ENCODE measurements at places on chromosomes 12 and 14. TPM values are rescaled to one million over a fixed set of nuclear protein-coding genes. Genes with fewer than 3 reads are reported as not detected.

The ENDOU gene
- total RNA-seq: not detected

The NANOG gene
- total RNA-seq: 0.21 TPM

The ASIC1 gene
- 2.7 TPM for total RNA-seq

- no peak for DNase-seq
Measured at GRCh38 chr14:64971943-64972791, at the start of gene RAB15. RAB15 (minus strand) TSS chr14:64972336; CDS start chr14:64972076, 260 bp downstream.

DNA sequence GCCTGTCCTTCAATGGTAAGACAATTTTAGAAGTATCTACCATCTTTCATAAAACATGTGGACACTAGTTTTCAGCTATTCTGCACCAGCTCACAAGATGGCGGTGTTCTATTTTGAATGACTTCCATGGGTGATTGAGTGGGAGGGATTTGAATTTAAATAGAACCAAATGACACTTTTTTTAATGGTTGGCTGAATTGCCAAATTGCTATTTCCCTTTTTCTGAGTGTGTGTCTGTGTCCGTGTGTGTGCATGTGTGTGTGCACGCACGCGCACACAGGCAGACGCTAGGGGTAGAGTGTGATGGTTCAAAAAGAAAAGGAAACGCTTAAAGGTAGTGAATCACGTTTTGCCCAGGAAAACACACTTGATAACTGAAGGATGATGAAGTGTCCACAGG is 362.6 kb downstream of the DAD1 start:
- DNase-seq: no peak

The PLCZ1 gene
- total RNA-seq: not detected

The OR4Q2 gene
- not detected for total RNA-seq

DNA sequence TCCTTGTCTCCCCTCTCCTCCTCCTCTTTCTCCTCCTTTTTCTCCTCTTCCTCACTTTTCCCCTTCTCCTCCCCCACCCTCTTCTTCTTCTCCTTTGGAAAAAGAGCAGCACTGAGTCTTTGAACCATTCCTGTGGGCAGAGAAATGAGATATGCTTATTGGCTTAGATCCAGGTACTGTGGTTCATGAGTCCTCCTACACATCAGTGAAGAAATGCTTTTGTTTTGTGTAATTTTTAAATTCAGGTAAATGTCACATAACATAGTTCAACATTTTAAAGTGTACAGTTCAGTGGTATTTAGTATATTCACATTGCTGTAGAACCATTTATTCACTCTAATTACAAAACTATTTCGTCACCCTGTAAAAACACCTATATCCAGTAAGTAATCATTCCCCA is 402.1 kb downstream of the AACS start:
- DNase-seq: no peak

DNA sequence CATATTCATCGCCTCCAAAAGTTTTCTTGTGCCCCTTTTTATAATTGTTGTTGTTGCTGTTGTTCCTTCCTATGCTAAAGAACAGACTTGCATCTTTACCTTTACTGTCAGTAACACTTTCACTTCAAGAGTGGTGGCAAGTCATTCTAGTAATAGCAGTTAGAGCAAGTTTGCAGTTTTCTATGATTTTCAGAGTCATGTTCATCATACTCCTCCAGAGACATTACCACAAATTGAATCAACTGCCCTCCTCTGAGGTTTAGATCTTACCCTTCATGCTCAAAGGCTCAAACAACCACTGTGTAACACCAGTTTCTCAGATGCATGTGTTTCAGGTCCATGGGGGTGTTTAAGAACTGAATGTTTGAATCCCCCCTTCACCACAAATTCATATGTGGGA is 763.4 kb downstream of the LRFN5 start:
- no peak for DNase-seq

GRCh38 chr12:49923035-49923644 is 19.4 kb upstream of the FAIM2 start:
- no peak for DNase-seq

The VDR gene
- 0.79 TPM for total RNA-seq

- no peak for DNase-seq
Measured at GRCh38 chr14:88559852-88560251, 3.0 kb upstream of the ZC3H14 start.

The RD3L gene
- total RNA-seq: not detected

The MUCL1 gene
- total RNA-seq: not detected

- DNase-seq: no peak
Measured at GRCh38 chr14:95526483-95527386, 8.1 kb upstream of the GLRX5 start.

DNA sequence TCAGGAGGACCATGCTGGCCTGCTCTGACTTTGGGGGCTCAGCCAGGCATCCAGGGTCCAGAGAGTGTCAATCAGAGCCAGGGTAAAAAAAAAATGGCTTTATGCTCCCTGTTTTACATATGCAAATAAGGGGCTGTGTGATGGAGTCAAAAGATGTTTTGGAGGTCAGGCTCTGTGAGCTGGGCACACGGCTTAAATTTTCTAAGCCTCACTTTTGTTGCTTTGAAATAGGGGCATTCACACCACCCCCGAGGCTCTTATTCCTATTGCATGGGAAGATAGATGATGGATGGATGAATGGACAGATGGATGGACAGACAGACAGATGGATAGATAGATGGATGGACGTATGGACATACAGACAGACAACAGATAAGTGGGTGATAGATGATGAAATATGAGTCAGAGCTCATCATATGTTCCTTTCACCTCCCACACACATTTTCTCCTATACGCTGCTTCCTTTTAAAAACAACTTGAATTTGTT is 42.7 kb downstream of the RIN3 start:
- DNase-seq: no peak

- no peak for DNase-seq
Measured at GRCh38 chr12:71410844-71411243, 28.8 kb upstream of the LGR5 start.

The ADCY6 gene
- 30.2 TPM for total RNA-seq

- DNase-seq: peak; percentile 56
Measured at GRCh38 chr12:25585021-25585523, 32.0 kb upstream of the LMNTD1 start.

GRCh38 chr14:89309670-89310177 is 107.3 kb downstream of the FOXN3 start:
- DNase-seq: no peak

The KCNMB4 gene
- total RNA-seq: 9.7 TPM

DNA sequence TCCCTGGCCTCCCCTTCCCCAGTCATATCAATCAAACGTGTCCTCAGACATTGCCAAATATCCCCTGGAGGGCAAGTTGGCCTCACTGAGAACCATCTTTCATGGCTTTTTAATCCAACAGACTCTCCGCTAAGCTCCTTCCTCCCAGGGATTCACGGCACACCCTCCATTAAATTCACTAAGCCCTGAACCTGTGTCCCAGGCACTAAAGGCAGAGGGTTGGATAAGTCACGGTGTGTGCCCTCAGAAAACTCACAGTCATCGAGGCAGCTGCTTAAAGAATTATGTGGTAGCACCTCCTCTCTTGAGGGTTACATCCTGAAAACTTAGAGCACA is 167.1 kb downstream of the PIWIL1 start:
- DNase-seq: no peak

DNA sequence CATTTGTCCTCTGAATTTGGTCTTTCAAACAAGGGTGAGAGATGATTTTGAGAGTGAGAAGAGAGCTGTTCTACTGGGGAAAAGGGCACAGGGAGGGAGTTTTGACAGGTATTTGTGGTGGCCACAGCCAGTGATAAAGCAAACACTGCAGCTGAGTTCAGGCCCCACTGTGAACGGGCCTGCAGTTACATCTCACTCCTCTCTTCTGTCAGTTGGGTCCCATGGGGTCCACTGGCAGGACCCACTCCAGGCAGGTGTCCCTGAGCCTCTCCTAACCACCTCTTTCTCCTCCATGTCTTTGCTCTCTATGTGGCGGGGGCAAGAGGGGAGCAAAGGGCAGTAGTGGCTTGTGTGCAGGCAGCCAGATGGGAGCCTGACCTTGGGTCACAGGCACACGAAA is 294.8 kb downstream of the APAF1 start:
- DNase-seq: no peak

DNA sequence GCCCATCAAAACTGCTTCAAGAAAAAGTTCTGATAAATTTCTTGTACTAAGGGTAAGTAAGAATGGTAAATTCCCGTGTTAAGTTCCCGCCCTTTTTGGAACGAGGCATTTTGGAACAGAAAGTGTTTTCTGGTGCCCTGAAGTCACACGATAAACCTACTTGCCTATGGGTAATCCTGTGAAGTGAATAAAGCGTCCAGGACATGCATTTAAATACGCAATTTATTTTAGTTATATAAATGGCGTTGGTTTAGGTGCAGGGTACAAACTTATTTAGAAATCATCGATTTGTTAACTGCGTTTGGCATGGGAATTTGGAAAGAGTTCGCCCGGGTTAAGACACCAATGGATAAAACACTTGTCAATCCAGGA is 715 bp upstream of the RAP1B start:
- peak; percentile 5 for DNase-seq

DNA sequence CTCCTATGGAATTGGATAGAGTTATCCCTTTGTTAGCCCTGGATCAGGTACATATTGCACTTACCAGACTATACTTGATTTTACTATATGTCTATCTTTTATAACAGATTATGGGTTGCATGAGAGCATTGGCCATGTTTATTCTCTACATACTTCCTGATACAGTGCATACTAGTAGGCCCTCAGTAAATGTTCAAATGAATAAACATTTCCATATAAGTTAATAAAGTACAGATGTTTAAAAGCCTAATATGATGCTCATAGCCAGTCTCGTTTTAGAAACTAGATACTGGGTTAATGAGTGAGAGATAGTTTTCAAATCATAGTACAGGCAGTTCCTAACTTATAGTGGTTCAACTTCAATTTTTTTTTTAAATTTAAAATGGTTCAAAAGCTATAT is 39.5 kb upstream of the TOMM20L start:
- DNase-seq: no peak

The GLIPR1L2 gene
- total RNA-seq: 2.4 TPM

The CD69 gene
- total RNA-seq: 13.7 TPM

GRCh38 chr12:113823016-113823415 is 143.1 kb downstream of the RBM19 start:
- no peak for DNase-seq

DNA sequence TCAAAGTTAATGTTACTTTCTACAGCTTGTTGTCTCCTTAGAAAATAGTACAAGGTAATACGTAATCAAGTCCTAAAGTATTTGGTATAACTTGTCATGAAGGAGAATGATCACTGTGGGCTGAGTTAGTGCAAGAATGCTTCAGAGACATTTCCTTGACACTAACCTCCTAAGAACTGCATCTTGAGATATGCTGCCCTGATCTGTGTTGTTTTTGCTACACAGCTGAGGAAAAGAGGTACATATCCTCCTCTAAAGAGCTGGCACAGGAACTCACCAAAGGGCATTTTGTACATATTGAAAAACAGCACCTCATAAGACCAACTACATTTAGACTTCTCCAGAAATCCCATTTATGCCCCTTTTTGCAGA is 28.7 kb downstream of the RAP1B start:
- DNase-seq: no peak

DNA sequence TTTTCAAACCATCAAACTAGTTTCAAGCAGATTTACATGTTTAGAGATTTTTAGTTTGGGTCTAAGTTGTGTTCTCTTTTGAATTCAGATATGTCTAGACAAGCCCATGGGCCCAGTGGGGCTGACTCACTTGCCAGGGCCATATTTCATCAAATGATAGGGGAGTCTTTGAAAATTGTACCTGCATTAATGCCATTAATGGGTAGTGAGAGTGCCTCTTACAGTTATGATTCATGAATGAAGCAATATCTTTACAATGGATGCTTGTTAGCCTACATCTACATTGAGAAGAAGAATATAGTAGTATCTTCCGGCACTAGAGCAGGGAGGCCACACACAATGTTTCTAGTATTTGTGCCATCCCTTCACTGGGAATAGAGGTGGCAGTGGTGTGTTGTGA is 174.2 kb upstream of the E2F7 start:
- DNase-seq: no peak

- DNase-seq: no peak
Measured at GRCh38 chr12:16034136-16034817, 123.1 kb downstream of the DERA start.

DNA sequence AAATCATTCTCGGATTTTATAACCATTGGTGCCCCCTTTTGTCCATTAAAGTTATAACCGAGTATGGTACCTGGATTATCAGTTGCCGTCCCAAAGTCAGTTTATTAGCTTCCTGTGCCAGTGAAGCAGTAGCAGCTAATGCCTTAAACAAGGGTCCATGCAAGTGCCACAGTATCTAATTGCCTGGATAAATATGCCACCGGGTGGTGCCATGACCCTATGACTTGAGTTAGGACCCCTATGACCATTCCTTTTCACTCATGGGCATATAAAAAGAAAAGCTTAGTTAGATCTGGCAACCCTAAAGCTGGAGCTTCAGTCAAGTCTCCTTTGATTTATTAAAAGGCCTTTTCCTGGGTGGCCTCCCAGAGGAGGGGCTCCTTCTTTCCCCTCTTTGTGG is 1314.6 kb downstream of the TMEM121 start:
- DNase-seq: no peak

DNA sequence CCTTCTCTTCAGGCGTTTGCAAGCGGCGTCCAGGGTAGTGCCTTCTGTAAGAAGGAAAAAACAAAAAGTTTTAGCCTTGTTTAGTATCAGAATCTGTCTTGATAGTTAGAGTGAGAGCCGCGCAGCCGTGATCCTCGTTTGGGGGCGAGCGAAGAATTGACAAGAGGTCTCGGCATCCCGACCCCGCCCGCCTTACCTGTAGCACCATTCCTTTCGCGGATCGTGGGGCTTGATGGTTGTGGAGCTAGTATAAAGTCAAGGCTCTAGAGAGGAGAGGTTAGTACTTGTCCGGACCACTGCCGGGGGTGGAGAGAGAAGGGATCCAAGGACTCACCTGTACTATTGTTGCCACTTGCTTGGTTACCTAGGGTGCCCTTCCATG is 494 bp downstream of the TMTC3 start:
- DNase-seq: no peak

The POLE2 gene
- total RNA-seq: 25.5 TPM

The CDKN1B gene
- 73.6 TPM for total RNA-seq

- no peak for DNase-seq
Measured at GRCh38 chr14:101705733-101706508, 55.6 kb upstream of the PPP2R5C start.

DNA sequence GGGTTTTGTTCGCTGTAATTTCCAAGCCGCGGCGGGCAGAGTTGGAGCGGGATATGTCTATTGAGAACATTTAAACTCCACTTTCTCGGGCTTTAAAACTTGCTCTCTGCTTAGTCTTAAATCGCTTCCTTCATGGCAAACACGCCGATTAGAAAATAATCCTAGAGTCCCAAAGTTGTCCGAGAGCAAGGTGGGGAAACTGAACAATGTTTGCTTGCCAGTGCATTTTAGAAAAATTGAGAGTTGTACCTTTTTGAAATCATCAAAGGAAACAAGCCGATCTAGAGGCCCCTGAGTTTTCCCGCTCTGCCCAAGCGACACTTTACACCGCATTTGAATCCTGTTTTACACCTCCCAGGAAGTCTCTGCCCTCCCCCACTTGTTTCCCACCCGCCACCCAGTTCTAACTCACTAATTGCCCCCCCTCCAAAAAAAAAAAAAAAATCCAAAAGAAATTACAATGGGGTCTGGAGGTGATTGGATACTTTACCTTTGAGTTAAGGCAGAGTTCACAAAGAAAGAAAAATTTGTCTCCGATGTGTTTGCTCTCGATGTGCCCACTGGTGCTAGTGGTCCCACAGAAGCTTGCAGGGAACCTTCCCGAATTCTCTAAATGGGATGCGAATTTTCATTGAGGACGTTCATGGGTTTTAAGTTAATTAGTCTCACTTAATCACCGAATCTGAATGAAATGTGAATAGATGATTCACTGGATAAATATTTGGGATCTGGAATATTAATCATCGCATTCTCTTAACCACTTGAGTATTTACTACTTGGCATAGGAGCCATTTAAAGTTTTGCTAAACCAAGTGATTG is 2.3 kb downstream of the HMGA2 start:
- DNase-seq: no peak
